ENCODE measurements at places on chromosomes 16 and 17.
A peak's percentile ranks its signal among the peaks of the same experiment; 100 is the strongest.

DNA sequence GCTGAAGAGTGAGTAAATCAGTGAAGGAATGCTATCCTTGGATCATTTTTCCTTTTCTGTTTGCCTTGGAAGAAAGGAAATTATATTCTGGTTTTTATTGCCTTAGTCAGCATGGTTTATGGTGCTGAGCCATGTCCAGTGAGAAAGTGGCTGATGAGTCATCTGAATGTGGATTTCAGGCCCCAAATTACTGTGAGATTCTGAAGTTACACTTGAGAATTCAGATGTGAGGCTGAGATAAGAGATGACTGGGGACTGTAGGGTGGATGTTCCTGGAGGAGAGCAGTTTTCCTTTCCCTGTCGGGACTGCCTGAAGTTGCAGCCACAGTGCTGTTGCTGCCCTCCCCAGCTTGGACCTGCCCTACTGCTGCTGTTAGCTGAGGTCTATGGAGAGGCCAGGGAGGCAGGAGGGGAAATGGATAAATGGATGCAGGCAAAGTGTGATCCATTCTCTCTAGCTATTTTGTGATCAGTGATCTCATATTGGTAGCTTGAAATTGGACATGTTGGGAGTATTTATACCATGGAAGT lies 4.2 kb upstream of the MAP3K14 start:
- DNase-seq, result no peak

- DNase-seq, result no peak
Observed at GRCh38 chr16:58455750-58456149, 44.2 kb upstream of the NDRG4 start.

GRCh38 chr17:383771-384621 lies 31.4 kb upstream of the RPH3AL start:
- no peak for DNase-seq

DNA sequence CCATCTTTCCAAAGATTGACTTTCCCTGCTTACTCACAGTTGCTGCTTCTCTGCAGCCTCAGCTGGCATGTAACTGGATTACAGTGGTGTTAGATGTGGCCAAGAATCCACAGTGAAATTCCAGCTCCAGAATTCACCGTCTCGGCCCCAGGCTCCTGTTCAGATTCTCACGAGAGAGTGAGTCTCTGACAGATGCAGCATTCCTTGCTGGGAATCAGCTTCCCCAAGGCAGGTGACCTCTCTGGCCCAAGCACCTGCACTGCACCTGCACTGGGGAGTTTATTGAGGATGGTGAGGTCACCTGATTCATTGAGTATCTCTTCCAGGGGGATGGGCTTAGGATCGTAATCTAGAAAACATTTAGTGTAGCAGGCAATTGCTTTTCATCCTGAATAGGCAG lies 600.5 kb upstream of the RBFOX1 start:
- DNase-seq, result no peak

- peak; percentile 76 for DNase-seq
Observed at GRCh38 chr17:82281502-82282238, 8.2 kb upstream of the CSNK1D start.

- DNase-seq, result peak; percentile 80
Observed at GRCh38 chr17:2172077-2172851, 117.4 kb downstream of the HIC1 start.

DNA sequence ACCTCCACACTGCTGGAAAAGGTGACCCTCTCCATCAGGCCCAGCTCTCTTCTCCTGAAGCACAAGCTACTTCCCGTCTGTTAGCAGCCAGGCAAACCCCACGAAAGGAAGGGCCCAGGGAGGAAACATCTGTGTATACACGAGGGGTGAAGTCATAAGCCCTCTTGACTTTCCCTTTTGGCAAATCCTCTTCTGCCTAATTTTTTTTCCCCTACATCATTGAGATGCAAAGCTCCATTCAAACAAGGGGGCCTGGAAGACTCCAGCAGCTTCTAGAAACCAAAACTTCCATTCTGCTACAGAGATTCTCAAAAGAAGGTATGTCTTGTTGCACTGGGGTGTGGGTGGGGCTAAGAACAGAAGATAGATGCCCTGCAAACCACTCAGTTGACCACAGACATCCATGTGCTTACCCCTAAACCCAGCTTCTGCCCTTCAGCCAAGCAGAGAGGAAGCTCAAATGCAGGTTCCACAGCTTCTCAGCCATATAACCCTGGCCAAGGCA lies 145.6 kb upstream of the RCVRN start:
- DNase-seq, result peak; percentile 47

DNA sequence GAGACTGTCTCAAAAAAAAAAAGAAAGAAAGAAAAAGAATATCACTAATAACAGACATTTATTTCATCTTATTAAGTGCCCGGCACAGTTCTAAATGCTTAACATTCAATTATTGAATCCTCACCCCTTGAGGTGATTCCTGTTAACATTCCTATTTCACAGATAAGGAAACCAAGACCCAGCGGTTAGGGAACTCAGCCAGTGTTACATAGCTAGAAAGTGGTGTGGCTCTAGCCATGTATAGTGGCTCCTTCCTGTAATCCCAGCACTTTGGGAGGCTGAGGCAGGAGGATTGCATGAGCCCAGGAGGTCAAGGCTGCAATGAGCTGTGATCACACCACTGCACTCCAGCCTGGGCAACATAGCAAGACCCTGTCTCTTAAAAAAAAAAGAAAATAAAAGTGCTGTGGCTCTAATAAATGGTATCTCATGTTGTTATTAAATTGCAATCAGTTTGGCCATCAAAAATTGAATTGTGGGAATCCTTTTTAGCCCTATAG lies 28.1 kb downstream of the ZNRF1 start:
- no peak for DNase-seq

GRCh38 chr17:20234276-20234675 lies 225.1 kb downstream of the SPECC1 start:
- DNase-seq, result no peak

GRCh38 chr17:64081802-64082799 lies 47.8 kb downstream of the ERN1 start:
- DNase-seq, result no peak

- no peak for DNase-seq
Observed at GRCh38 chr16:85183564-85183963, 71.3 kb upstream of the CIBAR2 start.

DNA sequence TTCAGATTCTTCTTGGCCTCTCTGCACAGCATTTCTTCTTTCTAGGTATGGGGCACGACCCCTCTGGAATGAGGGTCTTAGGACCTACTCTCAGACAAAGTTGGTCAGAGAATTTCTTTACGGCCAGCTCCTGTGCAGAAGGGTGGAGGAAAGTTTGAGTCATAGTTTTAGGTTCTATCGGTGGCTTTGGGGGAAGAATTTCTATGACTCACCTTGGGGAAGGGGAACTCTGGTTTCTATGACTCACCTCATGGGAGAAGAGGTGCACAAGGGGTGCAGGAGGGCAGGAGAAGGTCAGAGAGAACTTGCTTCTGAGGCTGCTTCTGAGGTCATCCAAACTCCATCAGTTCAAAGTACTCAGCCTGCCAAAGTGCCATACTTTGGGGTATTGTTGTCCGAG lies 2.5 kb upstream of the ABCC12 start:
- DNase-seq, result no peak

DNA sequence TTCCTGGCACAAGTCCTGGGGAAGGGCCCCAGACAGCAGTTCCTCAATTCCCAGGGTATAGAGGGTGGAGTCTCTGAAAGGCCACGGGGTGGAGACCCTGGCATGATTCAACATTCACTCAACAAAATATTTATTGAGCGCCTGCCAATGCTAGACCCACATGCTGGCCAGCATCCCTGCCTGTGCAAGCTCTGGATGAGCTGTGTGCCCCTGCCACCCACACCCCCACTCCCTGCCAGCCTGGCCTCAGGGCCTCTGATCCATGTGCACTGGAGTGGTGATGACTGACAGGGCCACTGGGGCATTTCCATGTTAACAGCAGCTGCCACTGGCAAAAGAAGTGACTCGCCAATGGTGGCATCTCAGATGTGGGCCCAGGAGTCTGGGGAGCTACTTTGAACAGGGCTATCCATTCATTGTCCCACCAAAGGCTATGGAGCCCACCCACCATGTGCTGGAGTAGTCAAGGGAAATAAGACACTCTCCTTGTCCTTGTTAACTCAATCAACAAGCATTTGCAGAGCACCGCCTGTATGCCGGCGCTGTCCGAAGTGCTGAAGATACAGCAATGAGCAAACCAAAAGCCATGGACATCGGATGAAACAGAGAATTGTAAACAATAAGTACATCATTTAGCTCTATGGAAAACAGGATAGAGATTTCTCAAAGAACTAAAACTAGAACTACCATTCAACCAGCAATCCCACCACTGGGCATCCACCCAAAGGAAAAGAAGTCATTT lies 3.0 kb upstream of the PRSS22 start:
- DNase-seq, result no peak

GRCh38 chr17:40177275-40177874 lies at the start of gene RAPGEFL1:
Gene RAPGEFL1 (plus strand): TSS chr17:40177470. CDS start chr17:40177862, 392 bp downstream.
- DNase-seq, result peak; percentile 84

DNA sequence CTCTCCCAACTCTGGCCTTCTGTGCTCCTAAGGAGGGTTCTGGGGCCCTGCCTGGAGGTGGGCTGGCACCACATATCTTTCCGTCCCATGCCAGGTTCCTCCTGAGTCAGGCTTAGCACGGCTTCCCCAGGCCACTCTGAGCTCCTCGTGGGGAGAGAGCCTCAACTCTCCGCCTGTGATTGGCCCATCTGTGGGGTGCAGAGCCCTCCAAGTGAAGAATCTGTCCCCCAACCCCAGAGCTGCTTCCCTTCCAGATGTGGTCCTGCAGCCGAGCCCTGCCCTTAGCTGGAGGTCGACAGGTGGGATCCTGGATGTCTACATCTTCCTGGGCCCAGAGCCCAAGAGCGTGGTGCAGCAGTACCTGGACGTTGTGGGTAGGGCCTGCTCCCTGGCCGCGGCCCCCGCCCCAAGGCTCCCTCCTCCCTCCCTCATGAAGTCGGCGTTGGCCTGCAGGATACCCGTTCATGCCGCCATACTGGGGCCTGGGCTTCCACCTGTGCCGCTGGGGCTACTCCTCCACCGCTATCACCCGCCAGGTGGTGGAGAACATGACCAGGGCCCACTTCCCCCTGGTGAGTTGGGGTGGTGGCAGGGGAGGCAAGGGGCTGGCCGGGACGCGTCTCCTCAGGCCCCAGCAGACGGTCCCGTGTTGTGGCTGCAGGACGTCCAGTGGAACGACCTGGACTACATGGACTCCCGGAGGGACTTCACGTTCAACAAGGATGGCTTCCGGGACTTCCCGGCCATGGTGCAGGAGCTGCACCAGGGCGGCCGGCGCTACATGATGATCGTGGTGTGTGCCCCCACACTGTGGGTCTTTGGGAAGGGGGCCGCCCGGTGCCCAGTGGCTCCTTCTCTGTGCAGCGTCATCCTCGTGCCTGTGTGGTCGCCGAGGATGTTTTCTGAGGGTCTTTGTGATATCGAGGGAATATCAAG lies 6.9 kb downstream of the GAA start:
- DNase-seq, result no peak

- DNase-seq, result no peak
Observed at GRCh38 chr17:6072157-6072556, 2.0 kb downstream of the WSCD1 start.

DNA sequence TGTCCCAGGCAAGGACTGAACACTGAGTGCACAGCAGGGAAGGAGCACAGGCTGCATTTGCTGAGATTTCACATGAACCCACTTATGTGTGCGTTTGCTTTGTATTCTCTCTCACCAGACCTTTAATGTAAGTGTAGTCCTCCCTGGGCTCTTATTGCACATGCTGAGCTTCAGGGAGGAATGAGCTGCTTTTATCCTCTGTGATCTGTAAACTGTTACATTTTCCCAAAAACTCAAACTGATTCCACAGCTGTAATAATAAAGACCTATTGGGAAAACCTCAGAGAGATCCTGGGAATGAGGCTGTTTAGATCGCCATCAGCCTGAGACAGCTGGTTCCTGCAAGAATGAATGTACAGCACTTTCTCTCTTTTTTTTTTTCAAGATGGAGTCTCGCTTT lies 53.6 kb upstream of the ADORA2B start:
- DNase-seq, result no peak

DNA sequence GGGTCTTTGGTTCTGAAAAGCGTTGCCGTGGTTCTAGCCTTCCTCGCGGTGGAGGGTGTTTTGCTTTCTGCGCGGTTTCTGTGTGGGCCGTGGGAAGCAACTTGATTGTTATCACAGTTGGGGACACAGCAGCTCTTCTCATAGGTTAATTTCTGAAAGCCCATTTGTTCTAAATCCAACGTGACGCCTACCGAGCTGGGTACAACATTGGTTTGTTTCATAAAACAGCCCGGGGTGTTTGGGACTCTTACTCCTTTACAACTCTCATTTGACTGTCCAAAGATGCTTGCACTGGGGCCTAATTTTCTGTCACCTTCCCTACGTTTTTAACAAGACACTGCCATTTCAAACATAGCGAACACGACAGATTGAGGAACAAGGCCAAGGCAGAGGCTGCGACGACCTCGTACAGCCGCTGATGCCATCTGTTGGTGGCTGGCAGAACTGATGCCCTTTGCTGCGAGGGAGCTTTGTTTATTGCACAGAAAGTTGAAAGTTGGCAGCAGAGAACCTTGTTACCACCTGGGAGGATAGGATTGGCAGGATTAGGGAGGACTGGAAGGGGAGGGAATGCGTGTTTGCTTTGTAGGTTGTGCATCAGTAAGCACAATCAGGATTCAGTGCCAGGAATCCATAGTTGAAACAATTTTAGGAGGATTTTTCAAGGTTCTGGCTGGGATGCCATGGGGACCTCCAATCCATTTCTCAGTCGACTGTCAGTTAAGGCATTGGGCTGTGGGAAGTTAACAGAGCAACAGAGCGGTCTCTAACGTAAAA lies 98.3 kb downstream of the PITPNC1 start:
- DNase-seq, result peak; percentile 84

DNA sequence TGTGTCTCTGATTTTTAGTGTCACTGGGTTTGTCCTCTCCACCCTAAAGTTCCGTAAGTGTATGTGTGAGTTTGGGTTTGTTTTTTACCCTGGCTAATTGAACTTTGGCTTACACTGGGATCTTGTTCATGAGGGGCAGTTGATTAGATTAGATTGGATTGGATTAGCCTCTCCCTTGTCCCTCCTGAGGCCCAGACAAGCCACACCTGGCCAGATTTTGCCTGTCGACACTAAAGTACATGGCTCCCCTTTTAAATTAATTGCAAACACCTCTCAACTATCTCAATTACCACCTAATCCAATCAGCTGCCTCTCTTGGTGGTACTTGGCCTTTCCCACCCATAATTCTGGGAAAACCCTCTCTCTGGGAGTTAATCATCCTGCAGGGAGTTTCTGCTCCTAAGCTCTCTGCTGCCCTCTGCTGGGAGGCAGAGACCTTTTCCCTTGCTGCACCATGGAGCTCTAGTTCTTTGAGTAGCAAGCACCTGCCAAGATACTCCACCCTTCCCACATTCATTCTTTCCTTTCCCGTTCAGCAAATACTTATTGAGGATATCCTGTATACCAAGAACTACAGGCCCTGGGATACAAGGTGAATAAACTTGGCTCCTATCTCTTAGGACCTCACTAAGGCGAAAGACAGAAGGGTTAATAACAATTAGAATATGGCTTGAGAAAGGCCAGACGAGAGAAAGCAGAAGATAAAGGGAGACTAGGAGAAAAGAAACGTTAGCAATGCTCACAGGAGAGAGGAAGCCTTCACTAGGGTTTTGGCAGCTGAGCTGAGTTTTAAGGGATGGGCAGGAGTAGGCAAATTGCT lies 60.0 kb upstream of the MPHOSPH6 start:
- peak; percentile 61 for DNase-seq

- DNase-seq, result no peak
Observed at GRCh38 chr17:78661093-78661770, 84.0 kb upstream of the DNAH17 start.

GRCh38 chr17:16583781-16584180 lies 14.8 kb upstream of the ZNF287 start:
- no peak for DNase-seq

GRCh38 chr17:57849163-57849873 lies 526 bp downstream of the MRPS23 start:
- DNase-seq, result no peak

GRCh38 chr16:66585481-66586239 lies 6.4 kb downstream of the CMTM2 start:
- no peak for DNase-seq

All from mucosa of gallbladder (tissue), 1 donor.